ENCODE measurements at places on chromosomes 7 and 10.
A peak's percentile ranks its signal among the peaks of the same experiment; 100 is the strongest.

GRCh38 chr7:104902183-104902582, 111.8 kb upstream of the KMT2E start:
- peaks cover 6% of the 10 kb centered on the region for H3K4me1 ChIP-seq
- no peak overlapping the region for H3K4me3 ChIP-seq
- peaks cover 8% of the 10 kb centered on the region for H3K27me3 ChIP-seq
- no peak overlapping the region for H3K27ac ChIP-seq

DNA sequence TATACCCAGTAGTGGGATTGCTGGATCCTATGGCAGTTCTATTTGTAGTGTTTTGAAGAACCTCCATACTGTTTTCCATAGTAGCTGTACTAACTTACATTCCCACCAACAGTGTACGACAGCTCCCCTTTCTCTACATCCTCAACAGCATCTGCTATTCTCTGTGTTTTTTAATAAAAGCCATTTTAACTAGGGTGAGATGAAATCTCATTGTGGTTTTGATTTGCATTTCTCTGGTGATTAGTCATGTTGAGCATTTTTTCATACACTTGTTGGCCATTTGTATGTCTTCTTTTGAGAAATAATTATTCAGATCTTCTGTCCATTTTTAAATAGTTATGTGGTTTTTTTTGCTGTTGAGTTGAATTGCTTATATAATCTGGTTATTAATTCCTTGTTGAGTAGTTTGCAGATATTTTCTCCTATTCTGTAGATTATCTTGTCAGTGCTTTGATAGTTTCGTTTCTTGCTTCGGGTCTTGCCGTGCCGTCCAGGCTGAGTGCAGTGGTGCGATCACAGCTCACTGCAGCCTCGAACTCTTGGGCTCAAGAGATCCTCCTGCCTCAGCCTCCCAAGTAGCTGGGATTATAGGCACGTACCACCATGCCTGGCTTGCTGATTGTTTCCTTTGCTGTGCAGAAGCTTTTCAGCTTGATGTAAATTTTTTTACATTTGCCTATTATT, 12.0 kb downstream of the MTG1 start:
- peaks cover 48% of the 10 kb centered on the region for H3K4me1 ChIP-seq
- DNase-seq: no peak
- no peaks in the 10 kb centered on the region for H3K27me3 ChIP-seq
- H3K27ac ChIP-seq: peak overlapping the region; percentile 59

DNA sequence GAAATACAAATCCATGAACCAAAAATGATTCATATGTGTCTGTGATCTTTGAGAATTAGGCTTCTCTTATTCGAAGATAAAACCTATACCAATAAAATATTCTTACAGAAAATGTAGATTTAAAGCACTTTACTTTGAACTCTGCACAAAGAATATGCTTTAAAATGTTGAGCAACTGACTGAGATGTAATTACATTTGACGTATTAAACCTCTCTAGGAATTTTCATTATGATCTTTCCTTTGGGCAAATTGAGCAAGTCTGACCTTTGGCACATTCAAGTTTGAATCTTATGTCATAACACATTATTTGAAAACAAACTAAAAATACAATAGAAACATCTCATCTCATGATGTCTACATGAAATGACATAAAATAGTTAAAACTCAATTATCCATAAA, 69.2 kb upstream of the AHR start:
- no peaks in the 10 kb centered on the region for H3K27me3 ChIP-seq
- DNase-seq: no peak
- H3K4me3 ChIP-seq: no peak overlapping the region

DNA sequence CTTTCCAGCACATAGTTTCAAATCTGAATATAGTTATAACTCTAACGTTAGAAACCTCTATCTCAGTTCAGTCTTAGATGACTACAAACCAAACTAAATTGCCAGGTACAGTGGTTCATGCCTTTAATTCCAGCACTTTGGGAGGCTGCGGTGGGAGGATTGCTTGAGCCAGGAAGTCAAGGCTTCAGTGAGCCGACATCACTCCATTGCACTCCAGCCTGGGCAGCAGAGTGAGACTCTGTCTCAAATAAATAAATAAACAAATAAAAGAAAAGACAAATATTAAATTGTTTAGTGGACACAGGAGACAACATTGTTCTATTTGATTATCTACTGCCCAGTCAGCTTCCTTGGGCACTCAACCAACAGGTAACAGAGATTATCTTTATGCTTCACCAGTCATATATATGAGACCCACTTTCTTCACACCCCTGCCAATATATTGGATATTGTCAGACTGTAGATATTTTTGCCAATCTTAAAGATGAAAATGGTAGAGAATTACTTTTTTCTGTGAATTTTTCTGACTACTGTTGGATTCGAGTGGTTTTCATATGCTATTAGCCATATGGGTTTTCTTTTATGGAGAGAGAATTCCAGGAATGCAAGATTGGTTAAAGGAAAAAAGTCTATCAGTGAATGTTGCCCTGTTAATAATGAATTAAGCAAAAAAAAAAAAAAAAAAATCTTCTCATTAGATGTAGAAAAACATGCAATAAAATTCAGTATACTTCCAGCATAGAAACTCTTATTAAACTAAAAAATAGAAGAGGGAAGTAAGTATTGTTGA, 16.0 kb downstream of the HDAC9 start:
- H3K4me3 ChIP-seq: no peak overlapping the region
- H3K27ac ChIP-seq: no peak overlapping the region
- H3K36me3 ChIP-seq: peaks cover 1% of the 10 kb centered on the region
- no peak for DNase-seq
- peaks cover 17% of the 10 kb centered on the region for H3K4me1 ChIP-seq
- no peaks in the 10 kb centered on the region for H3K27me3 ChIP-seq

DNA sequence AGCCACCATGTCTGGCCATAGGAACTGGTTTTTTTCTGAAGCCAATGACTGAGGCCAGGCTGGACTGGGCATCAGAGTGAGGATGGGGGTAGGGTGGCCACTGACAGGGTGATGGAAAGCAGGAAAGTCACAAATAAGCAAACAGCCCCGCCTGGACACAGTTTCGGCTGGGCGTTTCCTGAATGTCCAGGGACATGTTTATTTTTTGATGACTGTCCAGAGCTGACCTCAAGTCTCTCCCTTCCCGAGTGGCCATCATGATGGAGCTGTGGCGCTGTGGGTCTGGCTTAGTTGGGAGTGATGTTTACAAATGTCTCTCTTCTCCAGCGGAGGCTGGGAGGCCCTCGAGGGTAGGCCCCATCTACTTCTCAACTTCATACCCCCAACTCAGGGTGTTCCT, 37.1 kb upstream of the COMTD1 start:
- no peak for DNase-seq
- H3K27ac ChIP-seq: no peak overlapping the region
- H3K4me3 ChIP-seq: no peak overlapping the region
- H3K4me1 ChIP-seq: no peaks in the 10 kb centered on the region
- H3K27me3 ChIP-seq: peaks cover 2% of the 10 kb centered on the region

DNA sequence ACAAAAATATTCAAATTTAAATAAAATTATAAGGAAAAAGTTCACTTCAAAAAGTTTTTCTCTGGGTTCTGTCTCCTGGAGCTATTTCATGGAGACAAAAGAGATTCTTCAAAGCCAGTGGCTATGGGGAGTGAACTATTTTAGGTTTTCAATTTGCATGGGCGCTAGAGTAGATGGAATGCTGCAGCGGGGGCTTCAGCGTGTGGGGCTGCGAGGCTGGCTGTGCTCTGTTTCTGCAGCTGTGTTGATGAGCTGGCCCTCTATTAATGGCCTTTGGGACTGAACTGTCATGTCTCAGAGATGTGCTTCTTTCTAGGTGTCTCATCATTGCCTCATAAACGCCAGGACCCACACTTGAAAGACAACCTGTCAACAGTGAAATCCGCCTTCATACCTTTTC, 108.4 kb upstream of the NPY start:
- no peak for DNase-seq
- no peak overlapping the region for H3K4me3 ChIP-seq
- H3K36me3 ChIP-seq: no peaks in the 10 kb centered on the region
- peaks cover 2% of the 10 kb centered on the region for H3K27me3 ChIP-seq

DNA sequence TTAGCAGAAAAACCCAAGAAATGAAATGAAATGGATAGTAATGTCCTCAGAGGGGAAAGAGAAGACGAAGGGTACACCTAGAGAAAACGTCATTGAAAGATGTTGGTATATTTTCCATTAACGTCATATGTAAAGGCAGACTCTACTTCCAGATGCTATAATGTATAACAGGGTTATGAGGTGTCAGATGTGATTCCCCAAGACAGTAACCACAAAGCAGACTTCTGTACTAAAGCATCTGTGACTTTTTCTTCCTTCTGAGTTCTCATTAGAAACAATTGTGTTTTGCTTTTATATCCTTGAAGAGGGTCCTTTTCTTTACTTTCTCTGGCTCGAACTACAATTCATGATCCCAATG, 37.4 kb downstream of the LRRC72 start:
- H3K36me3 ChIP-seq: no peaks in the 10 kb centered on the region
- H3K4me3 ChIP-seq: peak overlapping the region; percentile 18
- H3K27me3 ChIP-seq: no peaks in the 10 kb centered on the region
- H3K4me1 ChIP-seq: peaks cover 20% of the 10 kb centered on the region
- no peak for DNase-seq
- H3K27ac ChIP-seq: peak overlapping the region; percentile 68

DNA sequence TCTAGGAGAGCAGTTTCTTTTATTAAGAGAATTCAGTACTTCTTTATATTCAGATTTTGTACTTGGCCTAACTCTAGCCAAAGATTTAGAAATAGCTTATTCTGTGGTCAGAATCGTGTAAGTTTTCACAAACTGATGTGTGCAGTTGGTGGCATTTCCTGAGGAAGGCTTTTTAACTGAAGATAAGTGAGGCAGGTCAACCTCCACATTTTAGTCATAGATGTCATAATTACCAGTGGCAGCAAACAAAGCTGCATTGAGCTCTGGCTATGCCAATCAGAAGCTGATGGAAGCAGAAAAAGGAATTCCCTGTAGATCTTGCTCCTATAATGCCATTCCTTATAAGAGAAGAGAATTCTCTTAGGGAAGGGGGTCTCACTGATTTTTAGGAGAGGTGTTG, 141.3 kb upstream of the SP8 start:
- H3K4me1 ChIP-seq: no peaks in the 10 kb centered on the region
- H3K36me3 ChIP-seq: no peaks in the 10 kb centered on the region
- H3K27me3 ChIP-seq: no peaks in the 10 kb centered on the region

- H3K4me1 ChIP-seq: no peaks in the 10 kb centered on the region
- no peak for DNase-seq
- H3K27me3 ChIP-seq: peaks cover 3% of the 10 kb centered on the region
- no peak overlapping the region for H3K4me3 ChIP-seq
- H3K27ac ChIP-seq: no peak overlapping the region
Measured at GRCh38 chr10:119976421-119976820, 83.9 kb downstream of the SEC23IP start.

- no peaks in the 10 kb centered on the region for H3K4me1 ChIP-seq
- no peaks in the 10 kb centered on the region for H3K36me3 ChIP-seq
- no peak overlapping the region for H3K27ac ChIP-seq
- H3K27me3 ChIP-seq: peaks cover 4% of the 10 kb centered on the region
- DNase-seq: no peak
Measured at GRCh38 chr10:29389935-29390334, 101.1 kb downstream of the LYZL1 start.

- peaks cover 6% of the 10 kb centered on the region for H3K36me3 ChIP-seq
- peaks cover 40% of the 10 kb centered on the region for H3K4me1 ChIP-seq
- peak; percentile 18 for DNase-seq
- peak overlapping the region; percentile 49 for H3K4me3 ChIP-seq
- H3K27me3 ChIP-seq: peaks cover 5% of the 10 kb centered on the region
- H3K27ac ChIP-seq: peak overlapping the region; percentile 78
Measured at GRCh38 chr10:128147064-128147463, 20.8 kb upstream of the MKI67 start.

DNA sequence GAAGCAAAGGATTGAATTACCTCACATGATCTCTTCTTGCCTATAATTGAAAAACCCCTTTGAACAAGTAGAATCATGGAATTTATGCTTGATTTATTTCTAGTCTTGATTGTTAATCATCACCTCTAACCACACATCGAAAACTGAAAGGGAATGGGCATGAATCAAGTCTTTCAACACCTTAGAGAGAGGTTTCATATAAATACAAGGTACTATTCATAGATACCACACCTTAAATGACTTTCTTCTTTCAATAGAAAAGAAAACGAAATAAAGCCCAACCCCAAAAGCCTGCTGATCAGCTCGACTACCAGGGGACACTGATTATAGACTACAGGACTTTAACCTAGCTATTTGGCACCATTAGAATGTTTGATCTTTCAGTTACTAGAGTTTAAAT, 128.6 kb upstream of the PTPRZ1 start:
- no peak overlapping the region for H3K4me3 ChIP-seq
- H3K27ac ChIP-seq: no peak overlapping the region
- no peaks in the 10 kb centered on the region for H3K4me1 ChIP-seq
- H3K36me3 ChIP-seq: no peaks in the 10 kb centered on the region
- no peak for DNase-seq

DNA sequence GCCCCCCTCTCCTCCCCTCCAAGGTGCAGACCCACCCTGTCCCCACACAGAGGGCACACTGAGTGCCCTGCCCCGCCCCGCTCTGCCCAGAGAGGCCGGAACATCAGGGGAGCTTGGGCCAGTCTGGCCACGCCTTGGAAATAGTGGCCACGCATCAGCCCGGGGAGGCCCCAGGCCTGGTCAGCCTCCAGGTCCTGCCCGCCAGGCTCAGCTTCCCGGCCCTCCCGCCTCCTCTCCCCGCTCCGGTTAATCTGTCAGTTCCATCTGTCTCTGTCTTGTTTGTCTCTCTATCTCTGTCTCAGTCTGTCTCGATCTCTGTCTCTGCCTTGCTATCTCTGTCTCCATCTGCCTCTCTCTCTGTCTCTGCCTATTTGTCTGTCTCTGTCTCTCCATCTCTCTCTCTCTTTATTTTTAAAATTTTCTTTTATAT, 28.9 kb upstream of the TNRC18 start:
- H3K27ac ChIP-seq: no peak overlapping the region
- H3K36me3 ChIP-seq: no peaks in the 10 kb centered on the region
- no peak overlapping the region for H3K4me3 ChIP-seq
- H3K4me1 ChIP-seq: peaks cover 1% of the 10 kb centered on the region

DNA sequence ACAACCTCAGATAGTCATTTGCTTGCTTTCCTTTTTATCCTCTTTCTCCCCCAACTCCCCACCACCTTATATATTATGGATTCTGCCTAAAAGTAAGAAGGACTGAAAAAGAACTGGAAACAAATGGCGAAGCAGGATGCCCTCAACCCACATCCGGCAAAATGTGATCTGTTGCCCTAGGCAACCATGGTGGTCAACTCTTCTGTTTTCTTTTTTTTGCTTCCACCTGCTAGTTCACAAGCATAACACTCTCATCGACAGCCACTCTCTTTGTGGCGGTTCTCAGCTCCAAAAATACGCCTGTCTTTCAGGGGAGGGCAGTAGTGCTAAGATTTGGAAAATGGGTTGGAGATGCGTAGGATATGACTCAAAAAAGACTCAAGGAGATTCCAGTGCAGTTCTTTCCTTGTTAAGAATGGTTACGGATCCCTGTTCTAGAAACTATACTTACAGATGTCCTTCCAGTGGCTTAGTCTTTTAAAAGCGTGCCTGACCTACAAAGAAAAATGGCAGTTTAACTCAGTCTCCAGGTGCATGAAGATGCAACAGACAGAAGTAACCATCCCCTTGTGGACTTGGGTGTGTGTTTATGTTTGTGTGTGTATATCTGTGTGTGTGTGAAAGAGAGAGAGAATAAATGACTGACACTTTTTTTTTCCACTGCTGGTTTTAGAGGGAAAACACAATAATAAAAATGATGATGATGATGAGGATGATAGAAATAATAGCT, 10.7 kb downstream of the APBB1IP start:
- peak; percentile 57 for DNase-seq
- peaks cover 2% of the 10 kb centered on the region for H3K27me3 ChIP-seq
- peaks cover 57% of the 10 kb centered on the region for H3K36me3 ChIP-seq
- H3K4me1 ChIP-seq: peaks cover 89% of the 10 kb centered on the region

GRCh38 chr10:43259213-43259991, 7.5 kb downstream of the RASGEF1A start:
- H3K4me1 ChIP-seq: no peaks in the 10 kb centered on the region
- no peak overlapping the region for H3K27ac ChIP-seq
- no peaks in the 10 kb centered on the region for H3K36me3 ChIP-seq
- DNase-seq: no peak
- no peak overlapping the region for H3K4me3 ChIP-seq
- H3K27me3 ChIP-seq: peaks cover 9% of the 10 kb centered on the region

All from activated naive CD8-positive, alpha-beta T cell treated with anti-CD3 and anti-CD28 coated beads, Interleukin-2, amount 50 U/mL, for 24 hours (primary cell).